ENCODE measurements at places on chromosomes 4 and X.

- DNase-seq = no peak
Measured at GRCh38 chrX:46953137-46953527, 40.9 kb downstream of the JADE3 start.

- DNase-seq = peak; percentile 10
Measured at GRCh38 chr4:80266253-80266901, at the start of gene FGF5. FGF5 (plus strand) TSS chr4:80266664; CDS start chr4:80266825, 161 bp downstream.

GRCh38 chr4:143455211-143455610, 58.3 kb upstream of the SMARCA5 start:
- no peak for DNase-seq

DNA sequence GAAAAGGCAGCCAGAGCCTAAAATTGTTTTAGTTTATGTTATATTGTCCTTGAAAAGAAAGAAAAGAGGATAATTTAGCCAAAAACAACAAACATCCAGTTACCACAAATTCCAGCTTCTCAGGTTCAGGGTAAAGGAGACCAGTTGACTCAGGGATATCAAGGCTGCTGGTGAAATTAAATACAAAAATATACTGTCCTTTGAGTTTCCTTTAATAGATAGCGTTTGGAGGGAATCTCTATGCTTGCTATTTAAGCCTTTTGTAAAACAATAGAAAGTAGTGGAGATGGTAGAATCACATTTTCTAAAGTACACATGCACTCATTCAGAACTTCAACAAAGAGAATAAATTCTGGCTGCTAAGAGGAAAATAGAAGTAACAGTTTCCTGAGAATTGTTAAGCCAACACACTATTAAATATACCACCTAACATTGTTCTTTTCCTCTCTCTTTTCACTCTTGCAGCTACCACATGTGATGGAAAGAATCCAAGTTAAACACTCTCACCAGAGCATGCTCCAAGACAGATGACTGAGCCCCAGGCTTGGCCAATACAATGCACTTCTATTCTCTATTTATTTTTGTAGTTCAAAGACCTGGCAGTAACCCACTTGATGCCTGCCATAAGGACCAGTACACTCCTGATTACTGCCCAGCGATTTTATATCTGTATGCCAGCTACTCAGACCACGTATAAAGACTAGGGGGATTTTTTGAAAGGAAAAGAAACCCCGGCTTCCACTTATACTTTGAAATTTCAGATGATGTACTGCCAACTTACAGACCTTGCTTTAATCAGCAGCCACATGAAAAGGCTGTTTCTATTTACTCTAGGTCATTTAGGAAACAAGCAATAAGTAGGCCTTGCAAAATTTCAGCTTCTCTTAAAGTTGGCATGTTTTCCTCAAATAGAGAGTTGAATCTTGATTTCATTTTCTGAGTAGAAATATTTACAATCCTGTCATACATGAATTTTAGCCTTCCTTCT, 756.9 kb downstream of the FAT4 start:
- DNase-seq = no peak

DNA sequence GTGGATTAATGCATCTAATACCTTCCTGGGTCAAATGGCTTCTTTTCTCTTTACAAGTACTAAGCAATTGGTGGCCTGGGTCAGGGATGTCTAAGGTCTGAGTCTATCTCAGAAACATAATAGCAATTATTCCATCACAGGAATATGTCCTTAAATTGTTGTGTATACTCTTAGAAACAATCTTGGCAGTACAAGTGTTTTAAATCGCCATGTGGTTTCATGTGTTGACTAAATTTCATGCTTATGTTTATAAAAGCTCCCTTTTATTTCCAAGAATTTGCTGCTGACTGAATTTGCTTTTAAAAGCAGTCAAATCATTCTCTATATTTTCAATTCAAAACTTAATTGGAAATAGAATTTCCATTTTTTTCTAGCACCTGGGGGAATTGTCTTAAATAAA, 125.3 kb upstream of the PACRGL start:
- DNase-seq = no peak

- DNase-seq = no peak
Measured at GRCh38 chr4:165972747-165973146, 99.7 kb downstream of the TLL1 start.

DNA sequence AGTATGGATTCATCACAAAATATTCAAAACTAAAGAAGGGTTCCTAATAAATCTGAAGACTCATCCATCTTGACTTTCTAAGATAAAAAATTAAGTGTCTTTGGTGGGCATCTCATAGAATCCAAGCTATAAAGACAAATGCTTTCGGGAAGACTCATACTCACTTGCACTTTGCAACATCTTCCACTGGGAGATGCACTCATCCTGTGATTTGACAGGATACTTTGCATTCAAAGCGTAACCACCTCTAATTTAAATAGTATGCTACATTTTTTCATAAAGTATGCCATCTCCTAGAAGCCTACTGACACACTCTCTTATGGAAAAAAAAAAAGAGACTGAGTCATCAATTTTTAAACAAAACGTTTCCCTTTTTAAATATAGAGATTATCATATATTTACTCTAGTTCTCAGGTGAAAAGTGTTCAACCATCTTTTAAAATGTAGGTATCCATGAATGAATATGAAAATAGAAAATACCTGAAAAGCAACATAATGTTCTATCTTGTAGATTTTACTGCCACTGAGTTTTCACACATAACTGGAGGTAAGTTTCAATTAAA, 119.6 kb downstream of the KLHL13 start:
- no peak for DNase-seq

- no peak for DNase-seq
Measured at GRCh38 chr4:118989098-118990080, 100.7 kb downstream of the SYNPO2 start.

- DNase-seq = no peak
Measured at GRCh38 chrX:72621163-72621562, 48.5 kb upstream of the HDAC8 start.

DNA sequence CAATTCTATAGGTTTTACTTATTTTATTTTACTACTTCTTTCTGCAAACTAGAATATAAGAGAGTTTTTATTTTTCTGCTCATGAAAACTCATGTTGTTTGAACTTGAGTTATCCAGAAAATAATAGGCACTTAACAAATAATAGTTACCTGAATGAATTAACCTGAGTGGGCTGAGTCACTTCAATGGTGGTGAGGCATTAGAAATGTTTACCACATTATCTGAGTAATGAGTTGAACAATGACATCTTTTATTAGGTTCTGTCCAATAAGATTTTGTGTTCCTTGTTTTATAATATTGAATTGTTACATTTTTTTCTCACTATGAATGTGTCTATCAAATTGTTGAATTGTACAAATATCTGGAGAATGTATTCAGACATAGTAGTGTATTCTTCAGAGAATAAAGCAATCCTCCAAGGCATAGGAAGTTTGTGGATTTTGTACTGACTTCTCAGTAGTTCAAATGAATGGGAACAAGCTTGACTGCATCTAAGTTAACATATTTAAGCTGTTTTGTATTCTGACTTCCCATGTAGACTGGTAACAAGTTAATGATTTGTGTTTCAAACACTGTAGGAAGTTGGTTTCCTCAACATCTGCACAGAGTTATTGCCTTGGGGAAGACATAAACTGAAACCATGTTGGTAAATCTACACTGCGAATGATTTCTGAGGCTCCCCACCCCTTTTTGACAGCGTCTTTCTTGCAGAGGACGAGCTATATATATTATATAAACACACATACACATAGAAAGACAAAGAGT, 1808.9 kb upstream of the TENM3 start:
- no peak for DNase-seq

DNA sequence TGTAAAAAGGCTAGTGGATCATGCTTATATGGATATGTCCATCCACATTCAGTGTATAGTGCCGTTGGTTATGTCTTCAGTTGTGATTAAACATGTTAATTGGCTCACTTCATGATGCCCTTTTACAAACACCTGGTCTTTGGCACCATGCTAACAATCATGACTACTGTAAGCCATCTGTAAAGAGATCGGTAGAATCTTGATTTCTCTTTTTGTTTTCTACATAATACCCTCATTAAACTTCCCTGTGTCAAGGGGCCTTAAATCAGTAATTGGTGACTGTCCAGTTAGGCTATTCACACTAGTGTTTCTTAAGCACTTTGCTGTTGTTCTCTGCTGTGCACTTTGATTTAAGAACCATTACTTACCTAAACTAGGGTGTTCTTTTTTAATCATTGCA, 475.2 kb downstream of the RPA4 start:
- DNase-seq = no peak

DNA sequence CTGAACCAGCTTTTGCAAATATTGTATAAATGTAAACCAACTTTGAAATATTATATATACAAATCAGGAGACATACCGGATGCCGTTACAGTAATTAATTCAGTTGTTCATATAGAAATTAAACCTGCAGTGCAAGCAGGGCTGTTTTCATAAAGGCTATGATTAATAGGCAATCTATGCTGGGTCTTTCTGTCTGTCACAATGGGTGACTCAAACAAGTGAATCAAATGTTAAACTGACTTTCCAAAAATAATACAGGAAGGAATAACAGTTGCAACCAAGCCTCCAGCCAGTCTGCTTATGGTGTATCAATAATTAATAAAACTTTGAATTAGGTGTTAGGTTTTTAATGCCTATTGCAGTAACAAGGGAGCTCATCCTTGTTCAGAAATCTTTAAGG, 43.9 kb downstream of the GABRB1 start:
- no peak for DNase-seq

DNA sequence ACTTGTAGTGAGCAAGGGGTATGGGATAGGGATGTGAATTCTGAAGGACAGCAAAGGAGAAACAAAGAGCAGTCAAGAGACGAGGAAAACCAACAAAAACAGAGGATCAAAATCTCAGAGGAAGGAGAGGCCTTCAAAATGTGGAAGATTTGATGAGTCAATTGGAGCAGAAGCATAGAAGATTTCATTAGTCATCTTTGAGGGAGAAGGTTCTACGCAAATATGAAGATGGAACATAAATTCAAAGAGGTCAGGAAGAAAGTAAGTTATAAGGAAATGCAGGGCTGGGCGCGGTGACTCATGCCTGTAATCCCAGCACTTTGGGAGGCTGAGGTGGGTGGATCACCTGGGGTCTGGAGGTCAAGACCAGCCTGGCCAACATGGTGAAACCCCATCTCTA, 35.4 kb downstream of the MID2 start:
- no peak for DNase-seq

- peak; percentile 17 for DNase-seq
Measured at GRCh38 chrX:23694606-23695005, 27.3 kb downstream of the PRDX4 start.

GRCh38 chr4:22522706-22523501, 7.0 kb upstream of the ADGRA3 start:
- no peak for DNase-seq

DNA sequence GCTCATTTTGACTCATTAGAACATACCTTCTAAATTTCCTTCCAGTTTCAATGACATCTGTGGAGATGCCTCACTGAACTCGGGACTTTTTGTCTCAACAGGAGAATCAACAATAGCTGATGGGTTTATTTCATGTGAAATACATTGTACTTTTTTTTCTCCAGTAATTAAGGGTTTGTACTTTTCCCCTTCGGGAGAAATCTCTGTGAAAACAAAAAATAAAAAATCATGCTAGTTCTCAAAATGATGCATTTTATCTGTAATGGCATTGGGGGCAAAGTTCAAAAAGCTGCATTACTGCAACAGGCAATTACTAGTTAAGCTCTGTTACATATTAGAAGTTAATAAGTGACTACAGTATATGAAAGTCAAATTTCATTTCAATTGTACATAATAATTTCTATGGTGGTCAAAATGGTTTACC, 167.3 kb upstream of the SH3RF1 start:
- DNase-seq = no peak

DNA sequence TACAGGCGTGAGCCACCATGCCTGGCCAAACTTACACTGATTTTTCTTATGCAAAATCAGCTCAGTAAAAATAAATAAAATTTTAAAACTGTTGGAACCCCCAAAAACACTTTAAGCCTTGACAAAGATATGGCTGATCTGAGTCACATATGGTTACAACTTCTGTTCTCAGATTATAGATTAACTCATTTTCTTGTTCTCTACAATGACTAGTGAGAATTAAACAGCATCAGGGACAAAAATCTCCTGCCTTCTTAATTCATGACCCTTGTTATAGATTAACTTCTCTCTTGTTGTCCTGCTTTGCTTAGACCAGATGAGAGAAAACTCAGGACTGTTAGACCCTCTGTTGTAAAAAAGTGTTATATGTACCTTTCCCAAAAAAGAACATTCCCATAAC, 24.2 kb upstream of the EXOC1L start:
- DNase-seq = no peak

DNA sequence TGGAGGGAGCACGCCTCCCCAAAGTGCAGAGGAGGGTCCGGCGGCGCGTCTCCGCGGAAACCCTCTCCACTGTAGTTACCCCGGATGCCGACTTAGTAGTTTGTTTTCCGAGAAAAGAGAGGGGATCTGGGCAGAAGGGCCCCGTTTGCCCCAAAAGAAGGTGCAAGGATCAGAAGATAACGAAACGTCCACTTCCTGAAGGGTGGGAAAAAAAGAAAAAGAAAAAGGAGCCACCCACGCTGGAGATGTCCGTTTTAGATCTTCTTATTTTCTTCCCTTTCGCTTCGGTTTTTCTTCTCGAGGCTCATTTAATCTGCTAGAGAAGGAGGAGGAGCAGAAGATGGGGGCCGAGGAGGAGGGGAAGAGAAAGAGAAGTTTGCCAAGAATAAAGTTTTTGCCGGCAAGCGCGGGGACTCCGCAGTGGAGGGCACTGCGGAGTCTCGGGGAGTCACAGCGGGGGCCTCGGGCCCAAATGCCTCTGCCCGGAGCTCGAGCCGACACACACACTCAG, 517 bp downstream of the LEF1 start:
- DNase-seq = no peak

GRCh38 chr4:185672618-185673017, 137.3 kb upstream of the PDLIM3 start:
- no peak for DNase-seq

DNA sequence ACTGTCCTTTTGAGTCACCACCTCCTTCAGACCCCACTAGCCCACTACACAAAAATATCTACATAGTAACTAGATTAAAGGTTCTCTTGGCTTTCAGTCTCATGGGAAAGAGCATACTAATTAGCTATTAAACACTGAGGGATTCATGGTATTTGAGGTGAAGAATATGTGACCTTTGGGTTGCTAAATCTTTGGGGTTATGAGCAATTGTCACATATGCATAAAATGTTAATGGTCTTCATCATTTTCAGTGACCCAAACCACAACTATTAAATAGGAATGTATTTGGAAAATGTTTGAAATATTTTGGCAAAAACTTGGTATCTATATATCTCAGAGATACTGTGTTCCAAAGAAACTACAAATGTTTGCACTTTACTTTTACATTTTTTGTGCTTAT, 365.1 kb downstream of the MAGEB5 start:
- DNase-seq = no peak

DNA sequence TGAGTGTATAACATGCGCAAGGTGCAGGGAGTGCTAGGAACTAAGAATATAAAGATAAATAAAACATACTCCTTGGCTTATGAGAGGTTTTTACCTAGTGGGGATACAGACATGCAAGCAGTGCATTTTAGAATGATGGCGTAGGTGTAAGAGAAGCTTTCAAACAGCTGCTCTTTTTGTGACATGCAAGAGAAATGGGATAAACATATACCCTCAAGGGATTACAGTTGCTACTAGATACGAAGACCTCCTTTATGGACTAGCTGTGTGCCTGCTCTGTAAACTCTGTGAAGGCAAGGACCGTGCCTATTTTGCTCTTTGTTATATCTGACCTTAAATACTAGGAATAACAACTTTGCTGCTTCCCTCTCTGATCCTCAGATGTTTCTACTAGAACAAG, 39.0 kb upstream of the SLITRK4 start:
- no peak for DNase-seq

Data from stimulated activated CD4-positive, alpha-beta T cell treated with anti-CD3 and anti-CD28 coated beads, TNF-alpha, amount 100 ng/mL, for 48 hours (primary cell).